ENCODE measurements at places on chromosomes 6 and 20. TPM values are rescaled to one million over a fixed set of nuclear protein-coding genes. Genes with fewer than 3 reads are reported as not detected.

- peaks cover 30% of the 10 kb centered on the region for H3K4me1 ChIP-seq
- H3K36me3 ChIP-seq: peaks cover 3% of the 10 kb centered on the region
- no peak for DNase-seq
- H3K27me3 ChIP-seq: peaks cover 14% of the 10 kb centered on the region
- H3K27ac ChIP-seq: peak overlapping the region; percentile 46
These were observed 134.0 kb downstream of the WDR27 start for GRCh38 chr6:169567819-169568218.

The RSPH9 gene
- total RNA-seq: not detected

- H3K4me1 ChIP-seq: peaks cover 11% of the 10 kb centered on the region
- H3K27ac ChIP-seq: no peak overlapping the region
- H3K27me3 ChIP-seq: peaks cover 31% of the 10 kb centered on the region
- no peak for DNase-seq
- peaks cover 8% of the 10 kb centered on the region for H3K36me3 ChIP-seq
- no peak overlapping the region for H3K4me3 ChIP-seq
These were observed 1.9 kb upstream of the BACH2 start for GRCh38 chr6:90298459-90299053.

The MRPS26 gene
- 37.4 TPM for total RNA-seq

- H3K4me1 ChIP-seq: peaks cover 28% of the 10 kb centered on the region
- no peak for DNase-seq
- no peaks in the 10 kb centered on the region for H3K27me3 ChIP-seq
- H3K4me3 ChIP-seq: peak overlapping the region; percentile 49
- H3K36me3 ChIP-seq: peaks cover 2% of the 10 kb centered on the region
These were observed 16.4 kb downstream of the TBPL1 start for GRCh38 chr6:133969285-133969920.

DNA sequence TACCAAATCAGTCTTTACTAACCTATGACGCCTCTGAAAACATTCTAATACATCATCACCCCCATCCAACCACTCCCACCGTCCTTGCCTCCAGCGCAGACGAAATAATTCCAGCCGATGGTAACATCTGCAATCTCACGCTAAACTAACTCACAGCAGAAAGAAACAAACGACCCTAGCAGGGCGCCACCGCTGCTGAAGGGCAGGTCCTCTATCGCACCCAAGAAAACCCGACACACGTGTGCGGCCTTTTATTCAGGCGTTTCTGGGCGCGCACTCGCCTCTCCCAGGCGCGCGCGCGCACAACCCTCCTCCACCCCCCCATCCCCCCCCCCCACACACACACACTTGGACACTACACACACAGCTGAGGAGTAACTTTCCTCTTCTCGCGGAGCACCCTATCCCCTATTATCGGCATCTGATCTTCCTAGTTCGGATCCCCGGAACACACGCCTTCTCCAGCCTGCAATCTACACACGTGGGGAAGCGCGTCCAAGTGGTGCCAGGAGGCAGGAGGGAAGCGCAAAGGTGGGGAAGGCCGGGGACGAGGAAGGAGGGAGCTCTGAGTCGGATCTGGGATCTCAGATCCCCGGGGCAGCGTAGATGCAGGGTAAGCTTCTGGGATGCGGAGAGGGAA, 1.4 kb downstream of the GFOD1 start:
- H3K4me1 ChIP-seq: peaks cover 56% of the 10 kb centered on the region
- DNase-seq: peak; percentile 56
- H3K27ac ChIP-seq: peak overlapping the region; percentile 80

DNA sequence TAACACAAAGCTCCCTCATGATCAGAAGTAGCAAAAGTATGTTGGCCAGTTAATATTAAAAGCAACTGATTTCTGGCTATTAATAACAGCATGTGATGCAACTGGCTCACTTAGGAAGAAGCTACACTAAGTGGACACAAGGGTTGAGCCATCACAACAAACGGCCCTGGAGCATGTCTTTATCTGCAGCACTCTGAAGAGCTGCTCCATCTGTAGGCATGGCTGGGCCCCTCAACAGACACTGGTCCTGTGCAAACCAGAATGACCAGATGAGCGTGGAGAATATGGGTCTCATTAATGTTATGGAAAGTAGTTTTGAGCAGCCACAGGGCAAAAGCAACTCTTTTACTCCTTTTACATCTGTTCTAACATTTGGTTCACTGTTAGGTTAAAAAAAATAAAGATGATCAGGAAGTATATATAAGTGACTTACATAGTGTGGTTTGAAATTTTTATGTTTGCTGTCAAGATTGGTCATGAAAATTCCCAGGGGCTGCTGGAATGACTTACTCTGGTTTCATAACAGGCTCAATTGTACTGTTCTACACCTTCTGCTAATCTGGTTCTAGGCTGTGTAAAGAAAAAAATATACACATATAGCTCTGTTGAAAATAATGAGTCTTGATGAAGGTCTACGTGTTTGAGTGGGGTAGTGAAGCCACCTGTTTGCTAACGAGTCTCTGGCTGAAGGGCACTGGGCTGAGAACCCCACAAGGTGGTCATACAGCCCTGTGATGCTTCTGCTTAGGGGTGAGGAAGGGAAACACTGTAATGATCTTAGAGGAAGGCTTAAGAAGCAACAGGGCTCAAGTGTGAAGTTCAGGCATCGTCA, 58.1 kb downstream of the INSM1 start:
- no peaks in the 10 kb centered on the region for H3K27me3 ChIP-seq
- H3K4me1 ChIP-seq: no peaks in the 10 kb centered on the region
- no peak overlapping the region for H3K27ac ChIP-seq
- no peak overlapping the region for H3K4me3 ChIP-seq
- no peak for DNase-seq
- H3K36me3 ChIP-seq: no peaks in the 10 kb centered on the region

The COL21A1 gene
- not detected for total RNA-seq

DNA sequence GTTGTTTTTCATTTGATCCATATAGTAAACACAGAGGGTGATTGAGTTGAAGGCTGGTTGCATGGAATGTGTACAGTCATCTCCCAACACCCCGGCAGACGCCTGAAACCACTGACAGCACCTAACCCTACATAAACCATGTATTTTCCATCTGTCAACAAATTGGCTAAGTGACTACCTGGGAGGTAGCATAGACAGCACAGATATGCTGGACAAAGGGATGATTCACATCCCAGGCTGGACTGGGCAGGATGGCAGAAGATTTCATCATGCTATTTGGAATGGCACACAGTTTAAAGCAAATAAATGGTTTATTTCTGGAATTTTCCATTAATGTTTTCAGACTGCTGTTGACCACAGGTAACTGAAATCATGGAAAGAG, 4.4 kb upstream of the VIP start:
- no peaks in the 10 kb centered on the region for H3K4me1 ChIP-seq
- DNase-seq: no peak
- no peak overlapping the region for H3K27ac ChIP-seq
- H3K4me3 ChIP-seq: no peak overlapping the region
